ENCODE measurements at places on chromosomes 1 and 21.
A peak's percentile ranks its signal among the peaks of the same experiment; 100 is the strongest.

DNA sequence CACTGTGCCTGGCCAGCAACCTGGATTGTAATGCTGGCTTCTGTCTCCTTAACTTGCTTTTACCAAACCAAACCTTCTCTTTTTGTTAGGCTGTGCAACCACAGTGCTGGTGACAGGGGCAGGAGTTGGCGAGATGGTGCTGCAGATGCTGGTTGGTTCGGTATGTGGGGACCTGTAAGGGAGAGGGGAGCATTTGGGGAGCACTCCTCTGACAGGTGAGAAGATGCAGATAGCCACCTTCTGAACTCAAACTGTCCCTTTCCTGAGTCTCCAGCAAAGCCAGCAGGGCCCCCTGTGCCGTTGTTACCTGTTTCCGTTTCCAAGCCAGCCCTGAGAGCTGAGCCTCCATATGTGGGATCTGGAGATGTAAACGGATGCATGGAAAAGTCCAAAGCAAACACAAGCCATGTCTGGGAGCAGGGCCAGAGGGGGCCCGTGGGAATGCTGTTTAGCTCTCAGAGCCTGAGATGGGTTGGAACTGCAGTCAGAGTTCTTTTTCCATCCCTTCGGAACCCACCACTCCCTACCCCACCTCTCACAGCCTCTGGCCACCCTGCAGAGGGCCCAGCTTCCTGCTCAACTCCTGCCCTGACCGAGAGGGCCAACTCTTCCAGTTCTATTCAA, 34.0 kb downstream of the ELK4 start:
- DNase-seq = no peak

GRCh38 chr1:54407154-54407403, 885 bp upstream of the SSBP3 start:
- no peak for DNase-seq

DNA sequence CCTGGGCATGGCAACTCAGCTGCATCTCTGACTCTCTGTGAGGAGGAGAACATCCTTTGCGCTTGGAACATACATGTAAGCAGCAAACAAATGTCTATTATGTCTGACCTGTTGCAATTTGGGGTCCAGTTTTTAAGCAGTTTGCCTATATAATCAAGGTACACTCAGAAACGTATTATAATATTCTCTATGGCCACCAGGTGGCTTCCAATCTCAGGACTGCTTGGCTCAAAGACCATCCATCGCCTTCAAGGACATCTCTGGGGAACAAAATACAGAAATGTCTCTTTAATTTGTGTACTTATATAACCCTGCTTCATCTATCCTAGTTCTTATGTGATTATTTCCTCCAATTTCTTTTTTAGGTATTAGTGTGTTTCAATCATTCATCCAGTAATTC, 227.2 kb downstream of the OLFM3 start:
- no peak for DNase-seq

- DNase-seq = peak; percentile 48
Measured at GRCh38 chr1:29280409-29281131, 44.2 kb downstream of the PTPRU start.

GRCh38 chr1:243639027-243639658, 210.9 kb downstream of the AKT3 start:
- no peak for DNase-seq

GRCh38 chr1:37073854-37074379, 39.6 kb upstream of the GRIK3 start:
- DNase-seq = no peak

DNA sequence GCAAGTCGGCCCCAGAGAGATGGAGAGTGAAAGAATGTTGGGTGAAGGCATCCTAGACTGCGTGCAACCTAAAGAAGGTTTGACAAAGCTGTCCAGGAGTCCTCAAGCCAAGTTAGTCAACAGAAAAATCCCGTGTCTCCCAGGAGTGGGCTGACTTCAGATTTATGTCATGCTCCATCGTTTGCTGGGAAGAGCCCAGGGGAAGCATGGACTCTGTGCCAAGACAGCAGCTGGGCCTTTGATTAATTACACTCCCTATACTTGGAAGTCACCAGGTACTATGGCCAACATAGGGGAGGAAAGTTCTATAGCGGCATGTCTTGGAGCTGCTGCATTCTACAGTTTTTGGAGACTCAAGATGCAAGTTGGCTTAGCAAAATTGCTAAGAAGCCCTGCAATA, 247.4 kb downstream of the KAZN start:
- DNase-seq = no peak

DNA sequence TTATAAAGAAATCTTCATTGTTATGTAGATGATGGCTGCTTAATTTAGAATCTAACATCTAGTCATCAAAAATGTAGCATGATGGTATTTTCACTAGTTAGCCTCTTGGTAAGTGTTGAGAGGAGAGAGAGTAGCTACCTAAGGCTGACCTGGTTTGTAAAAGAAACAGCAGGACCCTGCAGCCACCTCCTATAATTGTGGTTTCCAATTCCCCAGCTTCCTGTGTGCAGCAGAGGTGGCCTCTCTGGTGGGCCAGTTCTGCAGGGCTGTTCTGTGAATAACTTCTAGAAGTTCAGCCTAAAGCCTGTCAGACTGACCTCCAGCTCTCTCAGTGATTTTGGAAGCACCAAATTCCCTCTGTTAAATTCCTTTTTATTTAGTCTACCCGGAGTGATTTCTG, 246.4 kb upstream of the LRRC7 start:
- DNase-seq = no peak

- DNase-seq = no peak
Measured at GRCh38 chr21:40052276-40052675, 185.0 kb downstream of the PCP4 start.

GRCh38 chr1:177872308-177872900, 97.5 kb downstream of the SEC16B start:
- no peak for DNase-seq

DNA sequence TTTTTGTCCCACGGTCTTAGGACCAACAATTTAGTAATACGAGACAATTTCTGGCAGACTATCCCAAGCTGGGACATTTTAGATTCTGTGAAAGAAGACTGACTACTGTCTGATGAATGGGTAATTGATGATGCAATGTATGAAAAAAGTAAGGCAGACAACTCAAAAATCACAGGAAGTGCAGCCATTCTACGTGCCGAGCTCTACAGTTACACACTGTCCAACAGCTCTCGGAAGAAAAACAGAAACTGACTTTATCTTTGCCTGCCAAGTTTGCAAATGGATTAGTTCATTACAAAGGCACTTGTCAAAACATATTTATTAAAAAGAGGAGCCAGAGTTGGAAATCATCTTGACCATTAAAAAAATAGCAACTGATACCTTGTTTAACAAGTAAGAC, 31.3 kb downstream of the ZBTB8B start:
- DNase-seq = no peak

GRCh38 chr1:209844695-209845407, 17.1 kb downstream of the UTP25 start:
- DNase-seq = no peak

DNA sequence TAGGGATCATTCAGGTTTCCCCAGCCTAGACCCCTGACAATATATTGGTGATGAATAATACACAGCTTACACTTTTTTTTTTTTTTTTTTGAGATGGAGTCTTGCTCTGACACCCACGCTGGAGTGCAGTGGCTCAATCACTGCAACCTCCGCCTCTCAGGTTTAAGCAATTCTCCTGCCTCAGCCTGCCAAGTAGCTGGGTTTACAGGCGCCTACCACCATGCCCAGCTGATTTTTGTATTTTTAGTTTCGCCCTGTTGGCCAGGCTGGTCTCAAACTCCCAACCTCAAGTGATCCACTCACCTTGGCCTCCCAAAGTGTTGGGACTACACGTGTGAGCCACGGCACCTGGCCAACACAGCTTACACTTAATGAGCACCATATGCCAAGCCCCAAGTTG, 7.2 kb downstream of the VASH2 start:
- DNase-seq = no peak
